ENCODE measurements at places on chromosomes 2 and 18. TPM values are rescaled to one million over a fixed set of nuclear protein-coding genes. Genes with fewer than 3 reads are reported as not detected.

Gene ABCG8
- total RNA-seq = 0.25 TPM

DNA sequence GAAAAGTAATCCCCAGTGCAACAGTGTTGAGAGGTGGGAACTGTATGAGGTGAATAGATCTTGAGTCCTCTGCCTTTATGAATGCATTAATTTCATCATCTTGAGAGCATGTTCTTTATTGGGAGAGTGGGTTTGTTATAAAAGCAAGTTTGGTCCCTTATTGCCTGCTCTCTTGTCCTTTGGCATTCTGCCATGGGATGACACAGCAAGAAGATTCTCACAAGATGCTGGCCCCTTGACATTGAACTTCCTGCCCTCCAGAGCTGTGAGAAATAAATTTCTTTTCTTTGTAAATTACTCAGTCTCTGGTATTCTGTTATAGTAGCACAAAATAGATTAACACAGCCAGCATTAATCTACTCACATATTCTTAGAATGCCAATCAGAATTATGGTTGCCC, 108.6 kb downstream of the EHBP1 start:
- no peak for DNase-seq
- no peak overlapping the region for H3K27ac ChIP-seq
- H3K4me1 ChIP-seq = no peaks in the 10 kb centered on the region
- no peaks in the 10 kb centered on the region for H3K27me3 ChIP-seq
- H3K4me3 ChIP-seq = no peak overlapping the region

DNA sequence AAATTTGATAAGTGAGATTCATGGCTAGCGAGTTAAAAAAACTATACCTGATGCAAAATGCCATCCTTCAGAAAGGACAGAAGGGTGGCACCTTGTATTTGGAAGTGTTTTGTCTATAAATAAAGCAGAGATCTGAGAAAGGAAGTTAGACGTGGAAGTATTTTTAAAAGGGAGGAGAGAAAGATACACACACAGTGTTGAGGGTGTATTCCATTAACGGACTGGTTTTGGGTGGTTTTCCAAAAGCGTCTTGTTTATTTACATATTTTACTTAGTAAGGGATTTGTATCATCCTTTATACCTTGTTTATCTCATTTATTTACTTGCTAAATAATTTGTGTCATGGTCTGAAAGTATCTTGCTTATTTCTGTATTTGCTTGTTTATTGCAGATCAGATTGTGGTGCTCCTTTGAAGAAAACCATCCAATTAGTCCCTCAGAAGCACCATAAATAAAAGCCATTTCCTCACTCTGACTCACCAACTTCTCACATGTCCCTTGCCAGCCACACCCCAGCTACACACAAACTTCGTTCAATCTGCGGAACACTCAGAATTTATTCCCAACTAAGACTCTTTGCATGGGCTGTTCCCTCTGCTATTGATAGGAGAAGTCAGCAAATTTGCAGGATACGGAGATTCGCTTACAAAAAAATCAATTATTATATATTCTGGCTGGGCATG, 90.8 kb downstream of the FAM124B start:
- H3K27ac ChIP-seq = no peak overlapping the region
- H3K4me1 ChIP-seq = peaks cover 44% of the 10 kb centered on the region
- H3K27me3 ChIP-seq = no peaks in the 10 kb centered on the region
- no peaks in the 10 kb centered on the region for H3K36me3 ChIP-seq

Gene ESPNL
- total RNA-seq = 1.4 TPM

Gene AOX1
- total RNA-seq = 5.4 TPM

DNA sequence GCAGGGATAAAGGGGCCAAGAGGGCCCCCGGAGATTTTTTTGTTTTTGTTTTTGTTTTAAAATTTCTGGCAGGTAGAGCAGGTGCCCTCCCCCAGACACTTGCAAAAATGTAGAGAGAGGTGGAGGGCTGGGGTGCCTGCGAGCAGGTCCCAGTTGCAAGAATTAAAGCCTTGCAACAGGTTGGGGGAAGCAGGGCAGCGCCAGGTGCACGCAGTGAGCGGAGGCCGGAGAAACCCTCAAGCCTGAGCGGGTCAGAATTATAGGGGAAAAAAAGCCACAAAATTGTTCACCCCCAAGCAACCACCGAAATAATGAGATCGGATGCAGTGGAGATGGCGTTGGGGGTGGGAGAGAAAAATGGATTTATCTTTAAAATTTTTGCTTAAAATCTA, 527 bp downstream of the IGFBP5 start:
- H3K4me3 ChIP-seq = peak overlapping the region; percentile 79
- H3K27me3 ChIP-seq = peaks cover 41% of the 10 kb centered on the region
- no peak overlapping the region for H3K27ac ChIP-seq
- no peaks in the 10 kb centered on the region for H3K36me3 ChIP-seq

GRCh38 chr2:128644718-128645256, 326.1 kb upstream of the HS6ST1 start:
- peak; percentile 56 for DNase-seq
- peak overlapping the region; percentile 98 for H3K27ac ChIP-seq
- peaks cover 76% of the 10 kb centered on the region for H3K4me1 ChIP-seq

DNA sequence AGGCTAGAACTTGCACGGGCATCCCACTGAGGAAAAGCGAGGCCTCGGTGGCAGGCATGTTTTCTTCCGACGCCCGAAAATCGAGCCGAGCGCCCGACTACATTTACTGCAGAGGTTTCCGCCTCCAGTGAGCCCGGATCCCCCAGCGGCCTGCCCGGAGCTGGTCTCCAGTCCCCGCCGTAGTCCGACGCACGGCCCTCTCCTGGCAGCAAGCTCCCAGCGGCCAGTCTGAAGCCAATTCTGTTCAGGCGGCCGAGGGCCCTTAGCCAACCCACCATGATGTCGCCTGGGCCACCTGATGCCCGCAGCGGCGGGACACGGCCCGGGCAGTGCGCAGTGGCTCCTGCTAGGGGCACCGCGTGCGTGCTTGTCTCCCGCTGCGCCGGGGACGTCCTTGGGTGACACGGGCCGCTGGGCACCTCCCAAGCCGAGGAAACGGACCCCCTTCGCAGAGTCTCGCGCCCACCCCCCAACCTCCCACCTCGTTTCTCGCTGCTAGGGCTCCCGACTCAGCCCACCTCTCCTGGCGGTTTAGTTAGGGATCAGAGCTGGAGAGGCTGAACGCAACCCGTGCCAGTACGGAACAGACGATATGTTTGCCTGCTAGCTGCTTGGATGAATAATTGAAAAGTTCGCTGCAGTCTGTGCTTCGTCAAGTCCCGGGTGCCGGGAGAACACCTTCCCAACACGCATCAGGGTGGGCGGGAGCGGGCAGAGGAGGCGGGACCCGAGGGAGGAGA, 5.3 kb downstream of the ONECUT2 start:
- peaks cover 100% of the 10 kb centered on the region for H3K27me3 ChIP-seq
- DNase-seq = peak; percentile 54
- H3K4me3 ChIP-seq = peak overlapping the region; percentile 83
- H3K27ac ChIP-seq = no peak overlapping the region
- no peaks in the 10 kb centered on the region for H3K36me3 ChIP-seq
- H3K4me1 ChIP-seq = peaks cover 47% of the 10 kb centered on the region

GRCh38 chr2:188244383-188244782, 47.3 kb upstream of the GULP1 start:
- peaks cover 13% of the 10 kb centered on the region for H3K4me1 ChIP-seq
- peak overlapping the region; percentile 47 for H3K27ac ChIP-seq
- DNase-seq = no peak
- peaks cover 5% of the 10 kb centered on the region for H3K36me3 ChIP-seq
- no peaks in the 10 kb centered on the region for H3K27me3 ChIP-seq

DNA sequence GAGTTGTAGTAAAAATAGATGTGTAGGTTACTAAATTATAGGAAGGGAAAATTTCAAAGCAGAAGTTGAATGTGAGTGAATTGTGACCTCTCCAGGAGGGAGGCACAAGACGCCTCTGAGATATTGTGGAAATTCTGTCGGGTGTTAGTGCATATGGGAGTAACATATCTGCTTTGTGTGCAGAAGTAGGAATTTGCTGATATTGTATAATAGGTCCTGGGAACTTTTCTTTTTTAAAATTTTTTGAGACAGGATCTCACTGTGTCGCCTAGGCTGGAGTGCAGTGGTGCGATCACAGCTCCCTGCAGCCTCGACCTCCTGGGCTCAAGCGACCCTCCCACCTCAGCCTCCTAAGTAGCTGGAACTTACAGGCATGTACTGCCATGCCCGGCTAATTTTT, 34.7 kb downstream of the UBXN4 start:
- H3K27me3 ChIP-seq = no peaks in the 10 kb centered on the region
- peaks cover under 1% of the 10 kb centered on the region for H3K4me1 ChIP-seq
- no peak for DNase-seq
- H3K36me3 ChIP-seq = peaks cover 82% of the 10 kb centered on the region

Gene CGREF1
- total RNA-seq = 4.0 TPM

Gene ASB18
- not detected for total RNA-seq

- no peak overlapping the region for H3K4me3 ChIP-seq
- no peak for DNase-seq
- H3K36me3 ChIP-seq = no peaks in the 10 kb centered on the region
- H3K4me1 ChIP-seq = peaks cover 41% of the 10 kb centered on the region
These were observed 283.1 kb upstream of the TRIB2 start for GRCh38 chr2:12433626-12433990.

DNA sequence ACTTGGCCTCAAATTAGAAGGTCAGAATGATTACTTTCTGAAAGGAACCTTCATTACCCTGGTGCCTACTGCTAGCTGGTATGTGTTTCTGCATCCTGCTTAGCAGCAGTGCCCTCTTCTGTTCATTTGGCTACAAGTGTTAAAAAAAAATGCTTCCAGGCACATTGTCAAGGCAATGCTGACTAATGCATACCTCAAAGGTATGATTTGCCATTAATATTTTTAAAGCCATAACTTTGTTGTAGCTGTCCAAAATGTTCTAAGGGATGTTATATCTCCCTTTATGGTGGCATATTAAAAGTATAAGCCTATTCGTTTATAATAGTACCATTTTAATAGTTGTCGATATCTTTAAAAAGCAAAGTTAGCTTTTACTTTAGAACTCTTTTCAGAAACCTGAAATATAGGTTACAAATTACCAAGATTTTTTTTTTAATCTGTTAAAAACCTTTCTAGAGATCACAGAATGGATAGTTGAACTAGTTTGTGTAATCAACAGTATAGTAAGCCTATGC, 52.0 kb upstream of the FAM171B start:
- no peaks in the 10 kb centered on the region for H3K27me3 ChIP-seq
- DNase-seq = no peak
- H3K36me3 ChIP-seq = peaks cover 5% of the 10 kb centered on the region
- H3K4me1 ChIP-seq = peaks cover 10% of the 10 kb centered on the region

Gene ANKRD29
- total RNA-seq = 4.9 TPM

DNA sequence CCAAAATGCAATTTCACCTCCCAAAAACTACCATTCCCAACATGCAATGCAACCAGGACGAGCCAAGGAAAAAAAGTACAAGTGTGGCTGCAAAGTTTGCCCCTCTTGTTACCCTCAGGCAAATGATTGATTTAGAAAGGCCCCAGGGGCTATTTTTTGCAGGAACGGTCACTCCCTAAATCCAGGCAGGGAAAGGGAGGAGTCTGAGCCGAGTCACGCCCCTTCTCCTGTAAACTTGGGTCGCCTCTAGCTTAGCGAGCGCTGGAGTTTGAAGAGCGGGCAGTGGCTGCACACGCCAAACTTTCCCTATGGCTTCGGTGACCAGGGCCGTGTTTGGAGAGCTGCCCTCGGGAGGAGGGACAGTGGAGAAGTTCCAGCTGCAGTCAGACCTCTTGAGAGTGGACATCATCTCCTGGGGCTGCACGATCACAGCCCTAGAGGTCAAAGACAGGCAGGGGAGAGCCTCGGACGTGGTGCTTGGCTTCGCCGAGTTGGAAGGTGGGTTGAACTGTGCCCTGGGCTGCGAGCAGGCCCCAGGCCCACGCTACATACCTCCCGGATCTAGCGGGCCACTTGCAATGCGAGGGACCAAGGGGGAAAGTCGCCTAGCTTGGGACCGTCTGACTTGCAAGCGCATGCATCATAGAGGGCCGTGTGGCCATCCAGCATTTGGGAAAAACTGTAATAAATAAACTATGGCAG, at the start of gene GALM:
GALM (plus strand) TSS at position 261 of the 702 bp plus-strand sequence; CDS start at position 309, 48 bp downstream.
- no peaks in the 10 kb centered on the region for H3K27me3 ChIP-seq
- peak; percentile 87 for DNase-seq
- H3K4me3 ChIP-seq = peak within 1 kb of the TSS; percentile 88
- peaks cover 25% of the 10 kb centered on the region for H3K4me1 ChIP-seq

Gene SGO2
- 29.9 TPM for total RNA-seq

Gene LIMS2
- 2.5 TPM for total RNA-seq

GRCh38 chr2:17813010-17813741, 3.1 kb upstream of the MSGN1 start:
- H3K36me3 ChIP-seq = no peaks in the 10 kb centered on the region
- H3K4me1 ChIP-seq = peaks cover 31% of the 10 kb centered on the region
- DNase-seq = no peak
- H3K27ac ChIP-seq = no peak overlapping the region

DNA sequence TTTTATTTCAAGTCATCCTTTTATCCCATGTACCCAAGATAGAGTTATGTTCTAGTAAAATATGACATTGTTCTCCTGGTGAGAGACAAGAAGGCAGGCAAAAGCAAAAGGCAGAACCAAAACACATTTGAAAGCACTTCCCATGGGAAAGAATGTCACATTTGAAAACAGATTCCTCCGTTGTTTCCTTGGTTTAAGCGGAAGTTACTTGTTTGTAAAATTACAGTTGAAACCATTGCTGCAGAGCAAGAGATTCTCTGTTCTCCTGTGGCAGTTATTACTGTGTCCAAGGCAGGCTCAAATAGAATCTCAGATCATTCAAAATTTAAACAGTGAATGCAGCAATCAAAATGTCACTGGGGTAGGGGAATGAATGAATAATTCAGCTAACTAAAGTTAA, 149.6 kb downstream of the MTCL1 start:
- peak overlapping the region; percentile 6 for H3K27ac ChIP-seq
- no peak overlapping the region for H3K4me3 ChIP-seq
- no peak for DNase-seq
- peaks cover 16% of the 10 kb centered on the region for H3K4me1 ChIP-seq
- H3K27me3 ChIP-seq = no peaks in the 10 kb centered on the region
- no peaks in the 10 kb centered on the region for H3K36me3 ChIP-seq

GRCh38 chr2:231011526-231011925, 15.6 kb downstream of the SPATA3 start:
- no peaks in the 10 kb centered on the region for H3K36me3 ChIP-seq
- no peak overlapping the region for H3K27ac ChIP-seq
- no peak for DNase-seq
- peaks cover 18% of the 10 kb centered on the region for H3K4me1 ChIP-seq
- H3K4me3 ChIP-seq = no peak overlapping the region

DNA sequence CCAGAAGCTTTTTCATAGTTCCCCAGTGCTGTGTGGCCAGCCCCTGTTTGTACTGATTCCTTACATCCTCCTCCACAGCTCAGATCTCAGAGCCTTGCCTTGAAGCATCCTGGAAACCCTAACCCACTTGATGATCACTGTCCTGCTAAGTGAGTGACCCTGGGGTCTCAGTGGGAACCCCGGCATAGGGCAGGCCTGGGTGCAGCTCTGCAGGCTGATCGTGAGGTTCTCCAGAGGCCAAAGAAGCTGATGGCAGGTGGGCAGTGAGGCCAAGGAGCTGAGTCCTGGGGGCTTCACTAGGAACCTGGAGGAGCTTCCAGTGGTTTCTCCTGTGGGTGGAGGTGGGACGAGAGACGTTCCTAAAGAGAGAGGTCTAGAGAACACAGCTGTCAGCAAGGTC, 47.4 kb upstream of the BIN1 start:
- H3K36me3 ChIP-seq = peaks cover 8% of the 10 kb centered on the region
- no peak overlapping the region for H3K27ac ChIP-seq

Gene FSHR
- not detected for total RNA-seq

Gene TIGD1
- total RNA-seq = 6.1 TPM

Gene MTERF4
- total RNA-seq = 25.4 TPM
